CD4-positive, alpha-beta T cell treated with Interleukin-17A for 4 hours (primary cell): ENCODE measurements at places on chromosomes 12 and 14.
A peak's percentile ranks its signal among the peaks of the same experiment; 100 is the strongest.

DNA sequence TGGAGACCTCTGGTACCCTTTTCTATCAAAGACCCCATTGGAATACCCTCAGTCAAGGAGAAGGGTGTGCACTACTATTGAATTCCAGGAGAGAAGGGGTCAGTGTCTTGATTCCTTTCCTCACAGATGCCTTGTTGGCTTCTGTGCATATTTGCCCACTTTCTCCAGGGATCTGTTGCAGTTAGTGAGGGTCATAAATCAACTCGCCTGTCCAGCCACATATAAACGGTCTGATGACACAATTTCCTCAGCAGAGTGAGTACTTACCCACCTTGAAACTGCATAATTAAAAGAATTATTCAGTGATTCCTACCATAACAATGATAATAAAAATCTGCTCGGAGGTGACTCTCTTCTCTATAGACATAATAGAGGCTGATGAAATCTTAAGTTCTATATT, 13.9 kb upstream of the DCD start:
- DNase-seq: no peak

GRCh38 chr14:77088219-77088618, 9.8 kb upstream of the CIPC start:
- no peak for DNase-seq

DNA sequence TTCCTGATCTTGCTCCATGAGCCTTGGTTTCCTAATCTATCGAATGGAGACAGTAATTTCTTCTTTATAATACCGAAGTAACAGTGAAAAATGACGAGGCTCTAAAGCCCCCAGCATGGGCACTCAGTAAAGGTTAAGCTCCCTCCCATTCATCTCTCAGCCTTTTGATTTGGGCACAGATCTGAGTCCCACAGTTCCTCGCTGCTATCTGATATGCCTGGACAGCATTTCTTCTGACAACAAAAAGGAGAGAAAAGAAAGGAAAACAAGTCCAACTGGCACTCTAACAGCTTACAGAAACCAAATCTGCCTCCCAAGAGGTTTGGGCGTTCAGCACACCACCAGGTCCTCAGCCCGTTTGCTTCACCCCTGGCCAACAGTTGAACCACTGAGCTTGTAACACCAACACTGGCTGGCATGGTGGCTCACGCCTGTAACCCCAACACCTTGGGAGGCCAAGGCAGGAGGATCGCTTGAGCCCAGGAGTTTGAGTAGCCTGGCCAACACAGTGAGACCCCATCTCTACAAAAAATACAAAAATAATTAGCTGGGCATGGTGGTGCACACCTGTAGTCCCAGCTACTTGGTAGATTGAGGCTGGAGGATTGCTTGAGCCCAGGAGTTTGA, 19.5 kb downstream of the CCDC88C start:
- DNase-seq: no peak

GRCh38 chr14:54369343-54369742, 27.5 kb upstream of the CDKN3 start:
- no peak for DNase-seq

DNA sequence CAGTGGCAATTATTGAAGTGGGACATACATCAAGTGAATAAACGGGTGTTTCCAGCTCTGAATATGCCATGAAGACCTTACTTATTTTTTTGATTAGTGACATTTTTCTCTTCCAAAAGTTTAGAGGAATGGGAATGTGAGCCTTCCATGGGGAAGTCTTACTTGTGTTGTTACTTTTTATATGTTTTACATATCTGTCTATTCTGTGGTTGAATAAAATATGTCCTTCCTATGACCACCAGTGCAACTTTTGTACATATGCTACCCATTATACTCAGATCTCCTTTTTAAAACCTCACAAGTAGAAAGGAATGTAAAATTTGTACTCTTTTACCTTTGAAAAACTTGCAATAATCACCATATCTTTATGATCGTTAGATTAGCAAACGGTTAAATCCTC, 132.7 kb downstream of the MSRB3 start:
- DNase-seq: no peak

DNA sequence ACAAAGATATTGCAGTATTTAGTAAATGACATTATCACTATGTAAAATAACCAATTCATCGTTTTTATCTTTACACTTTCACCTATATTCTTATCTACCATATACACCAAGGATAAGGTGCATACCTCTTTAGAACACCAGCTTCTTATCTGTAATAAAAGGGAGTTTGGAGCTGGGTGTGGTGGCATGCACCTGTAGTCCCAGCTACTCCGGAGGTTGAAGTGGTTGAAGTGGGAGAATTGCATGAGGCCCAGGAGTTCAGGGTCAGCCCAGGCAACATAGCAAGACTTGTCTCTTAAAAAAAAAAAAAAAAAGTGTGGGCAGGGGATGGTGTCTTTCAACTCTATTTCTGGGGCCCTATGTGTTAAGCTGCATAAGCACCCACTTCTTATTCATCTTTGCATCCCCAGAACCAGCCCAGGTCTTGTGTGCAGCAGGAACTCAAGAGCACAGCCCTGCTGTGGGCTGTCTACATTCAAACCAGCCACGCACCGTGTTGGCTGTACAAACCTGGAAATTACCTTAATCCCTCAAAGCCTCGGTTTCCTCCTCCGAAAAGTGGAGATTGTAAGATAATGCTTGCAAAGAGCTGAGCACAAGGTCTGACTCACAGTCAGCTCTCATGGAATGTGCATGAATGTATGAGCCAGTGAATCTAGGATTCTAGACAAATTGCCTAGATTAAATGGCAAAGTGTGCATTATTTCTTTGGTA, 256.6 kb upstream of the FOXN3 start:
- peak; percentile 52 for DNase-seq

DNA sequence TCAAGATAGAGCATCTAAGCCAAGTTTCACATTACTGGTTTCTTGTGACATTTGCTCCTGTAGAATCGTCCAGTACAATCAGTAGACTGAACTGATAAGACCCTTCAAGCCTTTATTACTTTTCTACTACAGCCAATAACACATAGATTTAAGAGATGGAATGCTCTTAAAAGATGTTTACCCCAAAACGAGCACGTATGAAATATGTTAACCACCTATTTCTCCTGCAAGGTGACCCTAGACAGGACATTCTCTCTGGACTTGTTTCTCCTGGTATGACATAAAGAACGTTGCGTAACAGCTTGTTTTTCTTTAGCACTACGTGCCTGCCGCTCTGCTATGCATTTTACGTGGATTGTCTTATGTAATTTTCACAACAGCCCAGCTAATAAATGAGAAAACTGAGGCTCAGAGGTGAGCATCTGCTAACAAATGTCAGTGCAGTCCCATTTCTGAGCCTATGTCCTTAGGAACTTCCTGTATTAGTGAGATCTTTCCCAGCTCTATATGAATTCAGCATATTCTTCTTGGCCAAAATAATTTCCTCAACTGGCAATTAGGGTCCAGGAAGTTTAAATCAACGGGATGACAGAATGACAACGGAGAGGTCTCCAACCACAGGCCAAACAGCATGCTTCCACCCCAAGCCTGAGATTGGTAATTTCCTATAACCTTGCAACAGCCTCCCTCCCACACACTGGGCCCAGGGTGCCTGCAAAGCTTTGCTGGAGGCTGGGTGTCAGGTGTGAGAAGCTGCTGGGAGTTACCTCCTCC, 3.7 kb downstream of the NFKBIA start:
- peak; percentile 18 for DNase-seq

DNA sequence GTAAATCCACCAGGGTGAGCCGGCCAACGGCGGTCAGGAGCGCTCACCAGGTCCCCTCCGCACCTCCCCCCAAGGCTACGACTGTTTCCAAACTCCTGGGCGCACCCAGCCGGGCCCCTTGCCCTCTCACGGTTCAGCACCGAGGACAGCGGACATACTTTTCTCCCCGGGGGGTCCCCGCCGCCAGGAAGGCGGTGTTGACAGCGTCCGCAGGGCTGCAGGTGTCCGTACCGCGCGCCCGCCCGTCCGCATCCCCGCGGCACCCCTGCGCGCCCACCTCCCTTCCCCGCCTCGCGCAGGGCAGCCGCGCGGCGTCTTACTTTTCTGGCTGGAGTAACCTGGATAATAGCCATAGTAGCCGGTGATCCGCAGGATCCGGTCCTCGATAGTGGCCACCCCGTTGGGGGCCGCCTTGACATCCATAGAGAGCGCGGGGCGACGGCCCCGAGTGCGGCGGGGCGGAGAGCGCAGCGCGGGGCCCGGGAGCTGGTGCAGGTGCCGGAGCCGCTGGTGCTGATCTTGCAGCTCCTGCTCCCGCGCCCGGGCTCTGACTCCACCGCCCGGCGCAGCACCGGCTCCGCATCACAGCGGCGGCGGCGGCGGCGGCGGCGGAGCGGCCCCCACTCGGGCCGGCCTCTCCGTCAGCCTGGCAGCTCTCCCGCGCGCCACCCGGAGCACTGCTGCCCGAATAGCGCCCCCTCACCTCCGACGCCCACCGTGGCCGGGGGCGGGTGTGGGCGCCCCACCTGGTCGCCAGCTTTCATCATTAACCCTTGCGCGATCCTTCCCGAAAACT, at the start of gene SLC35F4:
SLC35F4 (minus strand) TSS at position 690 of the 796 bp plus-strand sequence.
- no peak for DNase-seq

GRCh38 chr12:88546226-88546625, 34.0 kb downstream of the KITLG start:
- no peak for DNase-seq

DNA sequence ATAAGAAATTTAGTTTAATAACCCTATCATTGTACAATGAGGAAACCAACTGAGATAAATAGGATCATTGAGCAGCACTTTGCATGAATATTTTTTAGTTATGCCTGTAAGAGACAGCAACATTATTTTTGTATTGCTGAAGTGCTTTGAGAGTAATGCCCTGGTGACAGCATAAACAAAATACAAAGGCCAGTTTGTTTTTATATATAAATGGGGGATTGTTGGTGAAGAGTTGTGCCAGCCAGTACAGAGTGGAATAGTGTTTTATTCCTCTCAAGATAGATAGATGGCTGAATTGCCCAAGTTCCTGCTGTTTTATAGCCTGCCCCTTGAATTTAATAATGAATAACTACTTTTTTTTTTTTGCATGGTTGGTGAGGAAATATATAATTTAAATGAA, 101.8 kb downstream of the CNTN1 start:
- no peak for DNase-seq

DNA sequence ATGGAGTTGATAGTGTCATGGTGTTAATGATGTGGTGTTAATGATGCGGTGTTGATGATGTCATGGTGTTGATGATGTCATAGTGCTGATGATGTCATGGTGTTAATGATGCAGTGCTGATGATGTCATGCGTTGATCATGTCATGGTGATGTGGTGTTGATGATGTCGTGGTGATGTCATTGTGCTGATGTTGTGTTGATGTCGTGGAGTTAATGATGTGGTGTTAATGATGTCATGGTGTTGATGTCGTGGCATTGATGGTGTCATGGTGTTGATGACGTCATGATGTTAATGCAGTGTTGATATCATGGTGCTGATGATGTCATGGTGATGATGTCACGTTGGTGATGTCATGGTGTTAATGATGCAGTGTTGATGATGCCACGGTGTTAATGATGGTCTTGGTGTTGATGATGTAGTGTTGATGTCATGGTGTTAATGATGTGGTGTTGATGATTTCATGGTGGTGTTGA, 49.1 kb upstream of the RIMBP2 start:
- no peak for DNase-seq

DNA sequence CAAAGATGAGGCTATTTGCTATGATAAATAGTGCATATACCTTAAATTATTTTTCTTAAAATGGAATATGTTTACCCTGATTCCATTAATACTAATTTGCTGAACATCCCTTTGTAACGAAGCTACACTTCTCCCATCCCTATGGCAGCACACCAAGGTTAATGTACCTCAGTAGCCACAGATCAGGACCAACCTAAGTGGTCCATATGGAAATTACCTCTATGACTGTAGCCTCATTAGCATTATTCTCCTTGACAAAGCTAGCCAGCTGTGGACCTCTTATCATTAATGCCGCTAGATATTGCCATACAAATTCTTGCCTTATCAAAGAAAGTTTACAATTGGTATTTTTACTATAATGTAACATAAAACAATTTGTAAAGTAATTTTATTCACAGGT, 76.9 kb upstream of the GARIN2 start:
- DNase-seq: no peak

- no peak for DNase-seq
These were observed 174.3 kb downstream of the FOXN3 start for GRCh38 chr14:89242652-89243279.

GRCh38 chr14:75876530-75876929, 105.3 kb downstream of the TGFB3 start:
- no peak for DNase-seq

DNA sequence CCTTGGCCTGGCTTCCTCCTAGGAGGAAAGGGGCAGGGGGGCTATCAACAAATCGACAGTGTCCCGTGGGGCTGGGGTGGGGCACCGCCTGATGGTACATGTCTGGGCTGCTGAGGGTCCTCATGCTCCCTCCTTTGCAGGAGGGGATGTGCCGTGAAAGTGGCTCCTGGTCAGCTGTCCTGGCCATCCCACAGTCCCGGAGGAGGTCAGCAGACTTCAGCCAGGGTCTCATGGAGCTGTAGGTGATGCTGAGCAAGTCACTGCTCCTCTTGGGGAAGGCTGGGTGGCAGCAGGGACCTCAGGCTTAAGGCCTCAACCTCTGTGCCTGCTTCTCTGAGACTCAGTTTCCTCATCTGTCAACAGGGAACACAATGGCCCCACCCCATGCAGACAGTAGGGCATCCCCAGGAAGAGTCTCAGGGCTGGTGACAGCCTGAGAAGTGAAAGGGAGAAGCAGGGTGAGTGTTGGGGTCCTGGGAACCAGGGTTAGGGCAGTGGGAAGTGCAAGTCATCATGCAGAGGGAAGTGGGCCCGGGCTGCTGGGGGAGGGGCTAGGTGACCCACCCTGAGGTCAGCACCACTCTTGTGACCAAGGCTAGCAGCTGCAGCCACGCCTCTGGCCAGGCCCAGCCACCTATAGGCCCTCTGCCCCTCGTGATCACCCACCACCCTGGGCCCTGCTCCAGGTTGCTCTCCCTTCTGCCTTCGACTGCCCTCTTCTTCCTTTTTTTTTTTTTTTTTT, 4.4 kb upstream of the TNFAIP2 start:
- no peak for DNase-seq

DNA sequence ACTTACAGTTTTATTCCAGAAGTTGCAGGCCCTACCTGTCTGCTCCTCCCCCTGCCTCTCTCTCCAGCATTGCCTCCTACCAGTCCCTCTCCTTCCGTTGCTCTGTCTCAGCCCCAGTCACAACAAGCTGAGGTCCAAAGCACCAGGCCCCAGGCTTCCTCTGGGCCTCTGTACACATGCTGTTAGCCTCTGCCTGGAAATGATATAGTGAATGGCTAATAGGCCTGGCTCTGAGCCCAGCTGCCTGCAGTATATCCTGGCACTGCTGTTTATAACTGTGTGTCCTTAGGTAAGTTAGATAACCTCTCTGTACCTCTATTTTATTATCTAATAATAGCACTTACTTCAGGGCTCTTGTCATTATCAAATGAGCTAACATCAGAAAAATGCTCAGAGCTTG, 114.9 kb upstream of the PWP1 start:
- DNase-seq: no peak

DNA sequence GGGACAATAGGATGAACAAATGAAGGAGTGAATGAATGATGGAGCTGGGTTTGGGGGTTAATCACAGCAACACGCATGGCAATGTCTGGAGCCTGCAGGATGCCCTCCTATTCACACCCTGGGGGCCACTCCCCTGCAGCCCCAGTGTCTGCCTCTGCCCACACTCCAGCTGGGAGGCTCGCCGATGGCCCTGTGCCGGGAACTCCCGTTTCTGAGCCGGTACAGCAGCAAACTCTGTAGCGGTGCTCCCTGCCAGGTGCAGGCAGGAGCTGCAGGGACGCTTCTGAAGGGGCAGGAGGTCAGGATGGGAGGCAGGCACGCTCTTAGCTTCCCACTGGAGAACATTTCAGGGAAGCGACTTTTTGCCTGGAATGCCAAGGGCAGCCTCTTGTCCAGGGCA, 55.4 kb upstream of the NCOR2 start:
- DNase-seq: no peak
